Epithelial cell of proximal tubule (primary cell): ENCODE measurements at places on chromosomes 4 and X. TPM values are rescaled to one million over a fixed set of nuclear protein-coding genes. Genes with fewer than 3 reads are reported as not detected.
A peak's percentile ranks its signal among the peaks of the same experiment; 100 is the strongest.

DNA sequence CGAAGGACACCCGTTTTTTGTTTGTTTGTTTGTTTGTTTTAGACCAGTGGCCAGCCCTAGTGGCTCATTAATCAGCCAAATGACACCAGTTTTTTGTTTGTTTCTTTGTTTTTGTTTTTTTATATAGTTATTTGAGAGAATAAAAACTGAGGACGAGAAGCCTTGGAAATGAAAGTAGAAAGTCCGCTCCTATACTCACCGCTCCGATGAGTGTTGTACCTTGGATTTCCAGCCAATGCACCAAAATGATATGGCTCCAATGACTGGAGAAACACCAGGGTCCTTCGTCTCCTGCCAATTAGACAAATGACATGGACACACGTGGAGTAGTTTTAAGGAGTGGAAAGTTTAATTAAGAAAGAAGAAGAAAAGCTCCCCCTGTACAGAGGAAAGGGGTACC, 87.9 kb downstream of the ZXDA start:
- no peak for DNase-seq

- no peak for DNase-seq
Measured at GRCh38 chr4:124851741-124852140, 139.2 kb upstream of the ANKRD50 start.

DNA sequence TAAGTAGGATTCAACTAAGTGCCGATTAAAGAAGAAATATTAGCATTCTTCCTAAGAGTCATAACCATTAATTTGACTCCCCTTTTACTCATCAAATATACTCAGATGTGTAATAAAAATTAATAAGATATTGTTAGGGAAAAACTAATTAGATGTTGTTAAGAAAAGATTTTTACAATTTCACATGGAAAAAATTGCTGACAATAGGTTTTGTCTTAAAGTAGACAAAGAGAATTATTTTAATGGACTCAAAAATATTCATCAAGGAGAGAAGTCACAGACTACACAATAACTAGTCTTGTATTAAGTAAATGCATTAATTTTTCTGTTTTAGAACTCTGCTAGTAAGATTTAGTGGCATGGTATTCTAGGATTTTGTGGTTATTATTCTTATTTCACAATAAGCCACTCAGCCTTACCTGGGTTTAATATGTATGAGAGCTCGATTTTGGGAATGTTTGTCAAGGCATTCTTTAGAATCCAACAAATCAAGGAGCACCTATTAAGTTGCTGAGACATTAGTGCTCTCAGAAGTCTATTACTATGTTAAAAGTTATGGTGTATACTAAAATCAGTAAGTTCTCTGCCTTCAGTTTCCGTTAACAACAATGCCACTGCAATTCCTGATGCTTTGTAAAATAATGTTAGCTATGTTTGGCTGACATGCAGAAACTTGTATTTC, 110.2 kb upstream of the UGT8 start:
- DNase-seq, result no peak

- no peak for DNase-seq
Measured at GRCh38 chr4:110854021-110854678, 231.3 kb upstream of the PITX2 start.

- no peak for DNase-seq
Measured at GRCh38 chrX:118679290-118679689, 48.1 kb upstream of the IL13RA1 start.

DNA sequence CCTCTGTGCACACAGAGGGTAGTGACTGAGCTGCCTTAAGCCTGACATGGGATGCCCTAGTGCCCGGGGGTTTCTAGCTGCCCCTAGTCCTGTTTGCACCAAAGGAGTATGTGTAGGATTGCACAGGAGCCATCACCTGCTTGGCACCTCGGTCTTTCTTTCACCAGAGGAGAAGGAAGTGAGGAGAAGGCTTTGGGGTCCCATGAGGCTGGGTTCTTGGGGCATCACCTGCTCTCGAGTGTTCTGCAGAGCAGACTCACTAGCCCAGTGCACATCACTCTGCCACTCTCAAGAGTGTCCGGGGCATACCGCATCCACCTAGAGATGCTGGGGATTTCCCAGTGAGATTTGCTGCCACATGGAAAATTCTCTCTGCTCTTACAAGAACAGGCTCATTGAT, 40.5 kb upstream of the GPR78 start:
- DNase-seq, result no peak

DNA sequence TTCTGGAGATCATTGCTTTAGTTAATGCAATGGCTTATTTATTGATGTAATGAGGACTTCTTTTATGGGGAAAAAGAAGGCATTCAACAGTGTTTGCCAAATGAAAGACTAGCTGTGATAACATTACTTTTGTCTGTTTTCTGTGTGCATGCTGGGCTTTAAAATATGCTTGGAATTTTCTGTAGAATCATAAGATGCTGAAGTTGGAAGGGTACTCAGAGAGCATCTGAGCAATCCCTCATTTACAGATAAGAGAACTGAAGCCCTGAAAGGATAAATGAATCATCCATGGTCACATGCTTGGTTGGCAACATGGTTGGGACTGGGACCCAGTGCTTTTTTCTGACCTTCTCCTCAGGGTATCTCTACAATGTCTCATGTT, 31.4 kb upstream of the PITX2 start:
- no peak for DNase-seq

- DNase-seq, result peak; percentile 90
Measured at GRCh38 chr4:89324671-89325070, 17.1 kb upstream of the GPRIN3 start.

DNA sequence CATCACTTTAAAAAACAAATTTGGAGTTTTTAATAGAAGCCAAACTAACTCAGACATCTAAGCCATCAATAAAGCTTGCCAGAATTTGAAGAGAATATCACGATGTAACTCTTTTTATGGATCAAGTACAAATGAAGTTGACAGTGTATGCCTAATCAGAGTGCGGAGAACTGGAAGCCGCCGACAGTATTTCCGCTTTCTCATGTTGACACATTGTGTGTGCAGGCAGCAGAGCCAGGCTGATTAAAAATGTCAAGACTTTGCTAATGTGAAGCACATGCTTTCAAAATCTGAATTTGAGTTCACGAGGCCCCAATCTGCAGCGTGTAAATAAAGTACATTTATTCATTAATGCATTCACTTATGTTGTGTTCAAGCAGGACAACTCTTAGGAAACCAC, 161.2 kb downstream of the TENM3 start:
- DNase-seq, result no peak

- no peak for DNase-seq
Measured at GRCh38 chrX:119646515-119646914, 40.3 kb upstream of the NKRF start.

DNA sequence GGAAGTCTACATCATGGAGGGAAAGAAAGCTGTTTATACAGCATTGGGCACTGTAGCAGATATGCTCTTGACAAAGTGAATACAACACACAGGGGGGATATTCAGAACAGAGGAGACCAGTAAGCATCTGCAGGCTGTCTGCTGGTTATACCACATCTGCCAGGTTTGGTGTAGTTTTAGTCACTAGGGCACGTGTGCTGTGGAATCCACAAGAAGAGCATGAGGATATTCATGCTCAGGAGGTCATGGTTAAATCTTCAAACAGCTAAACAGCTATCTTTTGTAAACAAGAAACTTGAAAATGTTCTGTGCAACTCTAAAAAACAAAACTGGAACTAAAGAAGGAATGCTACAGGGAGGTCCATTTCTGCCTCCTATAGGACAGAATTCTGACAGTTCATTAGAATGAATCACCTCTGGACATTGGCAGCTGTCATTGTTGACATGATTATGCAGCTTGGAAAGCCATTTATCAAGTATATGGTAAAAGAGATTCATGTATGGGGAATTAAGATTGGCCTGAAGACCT, 175.8 kb downstream of the RCHY1 start:
- no peak for DNase-seq

DNA sequence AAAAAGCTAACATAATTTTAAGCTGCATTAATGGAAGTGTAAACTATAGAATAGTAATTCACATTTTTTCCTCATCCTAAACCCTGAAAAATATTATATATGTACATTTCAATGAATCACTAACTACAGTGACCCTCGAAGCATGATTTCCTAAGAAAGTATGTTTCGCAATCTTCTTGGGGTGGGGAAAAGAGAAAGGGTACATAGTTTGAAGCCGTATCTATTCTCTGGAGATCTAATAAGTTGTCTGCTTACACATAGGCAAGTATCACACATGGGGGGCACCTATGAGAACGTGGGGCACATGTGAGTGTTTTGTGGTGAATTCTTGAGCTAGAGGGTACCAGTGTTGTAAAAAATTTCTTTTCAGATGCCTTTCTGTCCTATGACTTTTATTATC, 71.2 kb downstream of the JADE1 start:
- no peak for DNase-seq

DNA sequence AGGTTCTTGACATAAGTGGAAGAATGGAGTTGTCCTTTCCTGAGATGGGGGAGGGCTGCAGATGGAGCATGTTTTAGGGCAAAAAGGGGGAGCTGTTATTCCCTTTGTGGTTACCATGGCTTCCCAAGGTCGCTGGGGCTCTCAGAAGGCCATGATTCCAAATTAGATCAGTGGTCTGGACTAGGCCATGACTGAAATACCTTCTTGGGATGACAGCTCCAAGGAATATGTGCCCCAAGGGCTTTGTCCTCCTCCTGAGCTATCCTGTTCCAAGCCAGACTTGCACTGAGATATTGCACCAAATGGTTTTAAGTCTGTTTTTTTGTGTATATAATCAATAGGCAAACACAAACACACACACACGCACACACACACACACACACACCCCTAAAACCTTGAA, 3.0 kb upstream of the RBPJ start:
- no peak for DNase-seq

DNA sequence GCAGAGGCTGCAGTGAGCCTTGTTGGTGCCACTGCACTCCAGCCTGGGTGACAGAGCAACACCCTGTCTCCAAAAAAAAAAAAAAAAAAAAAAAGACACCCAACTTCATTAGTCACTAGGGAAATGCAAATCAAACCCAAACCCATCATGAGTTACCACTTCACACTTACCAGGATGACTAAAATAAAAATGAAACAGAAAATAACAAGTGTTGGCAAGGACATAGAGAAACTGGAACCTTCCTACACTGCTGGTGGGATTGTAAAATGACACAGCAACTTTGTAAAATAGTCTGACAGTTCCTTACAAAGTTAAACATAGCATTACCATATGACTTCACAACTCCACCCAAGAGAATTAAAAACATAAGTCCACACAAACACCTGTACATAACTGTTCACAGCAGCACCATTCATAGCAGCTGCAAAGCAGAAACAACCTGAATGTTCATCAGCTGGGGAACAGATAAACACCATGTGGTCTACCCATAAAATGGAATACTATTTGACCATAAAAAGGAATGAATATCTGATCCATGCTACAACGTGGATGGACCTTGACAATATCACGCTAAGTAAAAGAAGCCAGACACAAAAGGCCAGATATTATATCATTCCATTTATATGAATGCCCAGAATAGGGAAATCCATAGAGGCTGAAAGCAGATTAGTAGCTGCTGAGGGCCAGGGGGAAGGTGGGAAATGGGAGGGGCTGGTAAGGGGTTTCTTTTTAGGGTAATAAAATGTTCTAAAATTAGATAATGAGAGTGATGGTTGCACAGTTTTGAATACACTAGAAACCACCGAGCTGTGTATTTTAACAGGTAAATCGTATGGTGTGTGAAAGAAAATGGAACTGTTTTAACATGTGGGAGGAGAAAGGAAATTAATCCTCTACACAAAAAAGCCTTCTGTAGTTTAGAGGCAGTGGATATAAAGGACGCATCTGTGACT, 18.3 kb downstream of the CD99L2 start:
- no peak for DNase-seq

- DNase-seq, result no peak
Measured at GRCh38 chr4:159027535-159027934, 75.3 kb upstream of the RAPGEF2 start.

DNA sequence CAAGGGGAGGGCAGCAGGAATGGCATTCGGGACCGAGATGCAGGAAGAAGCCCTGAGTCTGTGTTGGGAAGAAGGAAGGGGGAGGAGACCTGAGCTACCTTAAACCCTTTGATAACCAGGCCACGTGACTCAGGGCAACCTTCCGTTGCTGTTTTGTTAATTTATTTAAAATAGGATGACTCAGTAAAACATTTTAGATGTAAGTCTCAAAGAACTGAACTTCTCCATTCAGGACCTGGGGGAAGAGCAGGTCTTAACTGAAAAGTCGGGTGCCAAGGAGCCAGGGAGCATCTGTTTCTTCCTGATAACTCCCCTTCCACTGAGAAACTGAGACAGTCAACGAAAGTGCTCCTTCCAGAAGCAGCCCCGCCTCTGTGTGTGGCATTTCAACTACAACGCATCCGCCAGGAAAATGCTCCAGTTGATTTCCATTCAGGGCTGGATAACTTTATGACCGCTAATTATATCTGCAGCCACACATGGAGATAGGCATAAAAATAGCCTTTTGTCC, 88.0 kb downstream of the IRF2 start:
- no peak for DNase-seq

DNA sequence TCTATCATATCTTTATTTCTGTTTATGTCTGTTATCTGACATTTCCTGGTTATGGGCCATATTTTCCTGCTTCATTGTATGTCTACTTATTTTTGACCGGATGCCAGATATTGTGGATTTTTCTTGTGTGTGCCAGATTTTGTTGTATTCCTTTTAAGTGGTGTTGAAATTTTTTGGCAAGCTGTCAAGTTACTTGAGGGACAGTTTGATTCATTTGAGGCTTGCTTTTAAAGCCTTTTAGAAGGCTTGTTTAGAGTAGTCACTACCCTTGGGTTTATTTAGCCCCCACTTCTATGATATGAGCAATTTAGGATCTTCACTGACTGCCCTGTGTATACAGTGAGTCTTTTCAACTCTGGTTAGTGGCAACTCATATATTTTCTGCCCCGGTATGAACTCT, 29.2 kb upstream of the NPY2R start:
- DNase-seq, result no peak

- DNase-seq, result no peak
Measured at GRCh38 chr4:153824501-153824900, 35.6 kb upstream of the SFRP2 start.

DNA sequence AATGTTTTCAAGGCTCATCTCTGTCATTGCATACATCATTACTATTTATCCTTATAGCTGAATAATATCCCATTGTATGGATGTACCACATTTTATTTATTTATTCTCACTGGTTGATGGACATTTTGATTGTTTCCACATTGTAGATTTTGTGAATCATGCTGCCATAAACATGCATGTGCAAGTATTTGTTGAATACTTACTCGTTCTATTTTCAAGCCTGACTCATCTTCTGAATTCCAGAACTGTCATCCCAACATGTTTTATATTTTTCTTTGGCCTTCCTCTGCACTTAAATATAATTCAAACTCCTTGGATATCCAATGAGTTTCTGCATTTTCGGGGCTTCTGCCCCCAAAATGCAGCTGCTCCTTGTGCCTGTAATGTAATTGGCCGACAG, 77.6 kb downstream of the MXRA5 start:
- DNase-seq, result no peak

GRCh38 chr4:135508006-135508714, 1306.6 kb upstream of the PABPC4L start:
- peak; percentile 19 for DNase-seq

GRCh38 chrX:87874043-87874442, 356.4 kb downstream of the KLHL4 start:
- no peak for DNase-seq

GRCh38 chrX:24241822-24242648, 71.8 kb downstream of the SUPT20HL2 start:
- DNase-seq, result no peak

GUCY1A1 gene
- 0.72 and 3.7 TPM in 2 replicates for total RNA-seq

USP17L22 gene
- total RNA-seq, result not detected in 2 replicates

WNK3 gene
- total RNA-seq, result 1.4 and 2.6 TPM in 2 replicates

C4orf51 gene
- total RNA-seq, result not detected in 2 replicates

AFM gene
- total RNA-seq, result not detected in 2 replicates

MBNL3 gene
- 6.3 and 8.4 TPM in 2 replicates for total RNA-seq

CXCL11 gene
- total RNA-seq, result 0.06 and 0.22 TPM in 2 replicates

DUX4 gene
- total RNA-seq, result not detected in 2 replicates

IBSP gene
- not detected in 2 replicates for total RNA-seq

ANKRD50 gene
- total RNA-seq, result 7.2 and 7.5 TPM in 2 replicates

MAGED2 gene
- total RNA-seq, result 102 and 138 TPM in 2 replicates
